Renal cortex interstitium (tissue), 15 donors: ENCODE measurements at places on chromosomes 11 and 22. TPM values are rescaled to one million over a fixed set of nuclear protein-coding genes. Genes with fewer than 3 reads are reported as not detected.

DNA sequence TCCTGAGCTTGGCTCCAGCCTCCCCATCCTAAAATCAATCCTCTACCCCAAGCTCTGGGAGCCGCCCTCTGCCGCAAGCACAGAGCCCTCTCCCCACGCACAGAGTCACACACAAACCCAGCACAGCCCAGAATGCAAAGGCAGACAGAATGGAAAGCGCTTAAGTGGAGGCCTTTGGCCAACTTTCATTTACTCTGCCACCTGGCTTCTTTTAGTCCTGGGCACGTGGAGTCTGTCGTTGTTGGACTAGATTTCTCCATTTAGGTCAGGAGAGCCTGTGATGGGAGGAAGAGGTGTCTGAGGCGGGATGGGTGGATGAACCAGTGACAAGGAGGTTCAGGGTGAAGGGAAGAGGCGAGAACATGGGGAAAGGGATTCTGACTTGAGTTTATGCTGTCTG lies 191.7 kb downstream of the DSCAML1 start:
- no peak for DNase-seq

DNA sequence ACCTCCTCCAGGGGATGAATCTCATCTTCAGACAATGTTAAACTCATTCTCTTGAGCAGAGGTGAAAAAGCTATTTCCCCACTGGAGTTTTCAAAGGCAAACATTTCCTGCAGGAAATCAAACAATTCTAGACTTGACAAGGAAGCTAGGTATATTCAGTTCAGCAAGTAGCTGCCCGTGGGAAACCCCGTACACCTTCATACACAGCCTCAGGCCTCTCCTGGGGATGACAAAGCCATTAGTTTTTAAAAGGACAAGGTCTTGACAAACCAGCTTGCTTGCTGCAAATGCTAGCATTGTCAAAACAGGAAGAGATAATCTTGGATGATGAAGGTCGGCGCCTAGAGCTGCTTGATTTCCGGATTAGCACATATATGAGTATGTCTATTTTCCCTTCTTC lies 1630.8 kb upstream of the TENM4 start:
- no peak for DNase-seq

GRCh38 chr11:124801636-124802312 lies 1.6 kb upstream of the MSANTD2 start:
- no peak for DNase-seq

- DNase-seq: peak; percentile 16
Observed at GRCh38 chr11:74570266-74571061, 21.9 kb upstream of the POLD3 start.

DNA sequence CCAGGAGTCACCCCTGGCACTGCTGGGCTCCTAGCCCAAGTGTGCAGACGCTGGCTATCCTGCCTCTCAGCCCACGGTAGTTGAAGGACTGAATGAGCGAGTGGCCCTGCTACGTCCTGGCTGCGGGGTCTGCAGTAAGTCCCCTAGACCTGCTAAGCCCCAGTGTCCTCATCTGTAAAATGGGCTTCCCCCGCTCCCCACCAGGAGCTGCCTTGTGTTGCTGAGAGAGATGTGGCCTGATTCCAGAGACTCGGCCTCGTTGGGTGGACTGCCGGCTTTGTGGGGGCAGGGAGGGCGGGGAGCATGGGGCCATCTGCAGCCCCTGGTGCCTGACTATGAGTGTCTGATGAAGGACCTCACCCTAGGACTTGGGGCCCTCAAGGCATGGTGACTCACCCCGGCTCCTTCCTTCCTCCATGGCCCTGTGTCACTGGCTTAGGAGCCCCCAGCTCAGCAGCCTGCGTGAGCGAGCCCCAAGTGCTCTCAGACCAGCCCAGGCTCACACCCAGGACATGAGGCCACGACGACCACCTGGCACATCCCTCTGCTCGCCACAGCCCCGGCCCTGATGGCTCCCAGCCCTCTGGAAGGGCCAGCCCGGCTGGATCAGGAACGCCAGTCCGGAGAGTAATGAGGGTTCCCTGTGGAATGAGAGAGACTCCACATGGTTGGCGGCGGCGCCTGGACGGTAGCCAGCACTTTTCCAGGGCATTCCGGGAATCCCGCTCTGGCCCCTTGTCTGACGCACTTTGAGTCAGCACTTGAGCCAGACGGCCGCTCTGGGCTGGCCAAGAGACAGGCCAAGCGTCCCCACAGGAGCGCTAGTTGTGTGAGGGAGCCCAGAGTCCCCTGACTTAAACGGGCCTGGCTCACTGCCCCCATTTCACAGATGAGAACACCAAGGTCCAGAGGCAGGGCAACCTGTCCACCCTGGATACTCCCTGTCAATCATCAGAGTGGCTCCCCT lies 50.5 kb upstream of the SHISAL1 start:
- DNase-seq: no peak

- DNase-seq: no peak
Observed at GRCh38 chr11:38226684-38227083, 1628.6 kb upstream of the RAG2 start.

DNA sequence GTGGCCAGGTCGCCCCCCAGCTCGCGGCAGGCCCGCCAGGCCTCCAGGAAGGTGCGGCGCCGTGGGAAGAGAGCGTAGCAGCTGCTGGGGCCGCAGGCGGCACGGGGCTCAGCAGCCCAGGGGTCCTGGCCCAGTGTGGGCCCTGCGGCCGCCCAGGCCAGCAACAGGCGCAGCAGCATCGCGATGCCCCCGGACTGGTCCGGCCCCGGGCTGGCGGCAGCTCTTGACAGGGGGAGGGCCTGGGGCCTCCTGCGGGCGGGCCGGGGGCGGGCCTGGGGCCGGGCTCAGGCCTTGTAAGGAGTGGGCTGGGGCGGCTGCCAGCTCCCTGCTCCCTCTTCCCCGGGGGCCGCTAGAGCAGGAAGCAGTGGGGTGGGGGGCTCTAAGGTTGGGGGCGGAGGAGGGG lies at the start of gene CD248:
Gene CD248, minus strand, starts transcription at position 196 of the 403 bp plus-strand sequence. Its CDS starts 17 bp downstream, at position 179.
- DNase-seq: no peak

DNA sequence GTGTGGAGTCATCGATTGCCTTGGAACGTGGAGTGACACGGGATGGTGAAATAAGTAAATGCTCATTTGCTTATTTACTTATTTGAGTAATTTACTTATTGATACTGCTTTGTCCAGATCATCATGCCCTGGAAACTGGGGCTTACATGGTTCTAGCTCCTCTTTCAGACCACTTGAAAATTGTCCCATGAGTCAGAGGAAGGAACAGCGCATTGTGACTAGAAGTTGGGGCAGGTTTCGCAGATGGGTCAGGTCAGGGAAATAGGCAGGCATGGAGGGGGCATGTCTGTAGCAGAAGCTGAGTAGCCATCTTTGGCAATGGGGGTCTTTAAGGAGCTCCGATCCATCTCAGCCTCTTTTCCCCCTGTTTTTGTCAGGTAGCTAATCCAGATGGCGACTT lies 104.2 kb upstream of the SORL1-AS1 start:
- no peak for DNase-seq

DNA sequence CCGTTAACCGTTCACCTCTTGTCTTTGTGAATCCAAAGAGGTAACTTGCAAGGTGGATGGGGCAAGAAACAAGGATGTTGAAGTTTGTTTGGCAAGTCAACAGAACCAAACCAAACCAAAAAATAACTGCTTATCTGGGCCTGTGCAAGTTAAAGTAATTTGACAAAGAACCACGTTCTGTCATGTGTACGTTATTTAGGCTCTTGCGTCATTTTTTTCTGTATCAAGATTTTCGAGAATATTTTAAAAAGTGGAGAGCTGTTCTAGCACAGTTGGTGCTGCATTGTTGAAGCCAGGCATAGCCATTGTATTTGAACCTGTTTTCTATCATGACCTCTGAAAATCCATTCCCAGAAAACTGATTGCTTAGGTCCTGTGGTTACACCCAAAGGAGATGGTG lies 55.1 kb downstream of the PARVA start:
- no peak for DNase-seq

- DNase-seq: no peak
Observed at GRCh38 chr22:37068859-37069258, 17.3 kb downstream of the KCTD17 start.

DNA sequence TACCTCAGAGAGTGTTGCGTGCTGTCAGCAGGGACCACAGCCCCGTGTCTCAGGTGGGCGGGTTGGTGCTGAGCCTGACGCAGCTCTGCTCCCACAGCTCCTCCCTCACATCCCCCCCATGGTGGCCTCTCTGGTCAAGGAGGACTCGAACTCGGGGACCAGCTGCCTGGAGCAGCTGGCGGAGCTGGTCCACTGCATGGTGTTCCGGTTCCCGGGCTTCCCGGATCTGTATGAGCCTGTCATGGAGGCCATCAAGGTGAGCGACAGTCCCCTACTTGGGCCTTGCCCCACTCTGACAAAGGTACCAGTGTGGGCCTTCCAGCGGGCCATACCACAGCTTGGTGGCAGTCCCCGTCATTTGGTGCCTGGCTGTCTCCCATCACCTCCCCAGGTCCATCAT lies 11.8 kb downstream of the USP35 start:
- no peak for DNase-seq

DNA sequence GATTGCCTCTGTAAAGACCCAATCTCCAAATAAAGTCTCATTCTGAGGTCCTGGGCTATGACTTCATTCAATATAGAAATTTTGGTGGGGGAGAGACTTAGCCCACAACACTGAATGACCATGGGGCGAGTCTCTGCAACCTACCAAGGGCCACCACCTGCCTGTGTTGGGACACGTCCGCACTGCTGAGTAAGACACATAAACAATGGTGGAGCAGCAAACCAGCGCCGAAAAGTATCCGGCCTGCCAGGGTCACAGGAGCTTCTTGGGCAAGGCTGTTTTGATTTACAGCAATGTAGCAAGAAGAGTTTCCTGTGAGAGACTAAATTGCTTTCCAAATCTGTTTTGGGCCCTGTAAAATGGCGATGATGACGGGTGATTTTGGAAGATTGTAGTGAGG lies 122.3 kb downstream of the SHANK2 start:
- no peak for DNase-seq

DNA sequence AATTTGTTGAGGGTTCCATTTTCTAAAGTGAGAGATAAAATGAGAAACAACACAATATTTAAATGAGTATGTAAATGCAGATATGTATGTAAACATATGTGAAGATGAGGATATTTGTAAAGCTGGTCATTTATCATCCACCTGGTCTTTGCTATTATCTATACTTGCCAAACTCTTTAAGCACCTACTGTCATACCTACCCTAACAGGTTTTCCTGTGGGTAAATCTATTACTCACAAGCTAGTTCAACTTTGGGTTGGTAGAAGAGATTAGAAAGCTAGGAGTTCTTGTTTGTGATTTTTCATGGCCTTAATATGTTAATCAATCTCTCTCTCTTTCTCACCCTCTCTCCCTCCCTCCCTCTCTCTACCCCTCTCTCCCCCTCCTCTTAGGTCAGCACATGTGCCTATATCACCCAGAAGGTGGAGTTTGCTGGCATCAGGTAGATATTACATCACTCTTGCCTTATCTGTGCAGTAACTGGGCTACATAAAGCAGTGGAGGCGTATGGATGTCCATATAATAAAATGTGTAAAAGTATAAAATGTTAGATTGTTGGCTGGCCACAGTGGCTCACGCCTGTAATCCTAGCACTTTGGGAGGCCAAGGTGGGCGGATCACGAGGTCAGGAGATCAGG lies 14.7 kb downstream of the DEPDC5 start:
- DNase-seq: no peak

DNA sequence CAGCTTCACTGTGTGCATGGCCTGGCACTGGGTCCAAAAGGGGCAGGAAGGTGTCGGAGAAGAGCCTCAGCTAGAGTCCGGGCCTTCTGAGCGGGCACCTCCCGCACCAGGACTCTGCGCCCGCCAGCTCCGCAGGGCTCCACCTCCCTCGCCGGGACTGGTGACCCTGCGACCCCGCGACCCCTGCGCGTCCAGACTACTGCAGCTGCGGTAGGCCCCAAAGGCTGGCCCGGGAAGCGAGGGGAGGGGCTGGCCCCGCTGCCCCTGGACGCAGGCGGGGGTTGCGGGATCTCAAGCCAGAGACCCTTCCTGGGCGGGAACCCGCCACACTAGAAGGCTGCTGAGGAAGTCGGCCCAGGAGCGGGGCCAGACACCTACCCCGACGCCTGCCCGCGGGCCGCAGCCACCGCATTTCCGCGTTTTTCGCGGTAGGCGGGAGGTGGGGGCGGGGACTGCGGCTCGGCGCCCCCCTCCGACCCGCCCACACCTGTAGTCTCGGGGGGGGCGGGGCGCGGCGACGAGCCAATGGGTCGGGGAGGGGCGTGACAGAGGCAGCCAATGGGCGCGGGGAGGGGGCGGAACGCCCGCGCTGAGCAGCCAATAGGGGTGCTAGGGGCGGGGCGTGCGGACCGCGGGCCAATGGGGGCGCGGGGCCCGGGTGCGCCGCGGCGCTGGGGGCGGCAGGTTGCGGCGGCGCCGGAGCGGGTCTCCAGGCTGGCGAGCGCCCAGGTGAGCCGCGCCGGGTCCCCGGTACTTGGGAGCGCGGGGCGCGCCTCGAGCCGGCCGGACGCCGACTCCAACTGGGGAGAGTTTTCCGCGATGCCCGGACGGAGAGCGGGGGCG lies at the start of the genes LMNTD2 and RASSF7:
Gene LMNTD2, minus strand, starts transcription at position 434 of the 843 bp plus-strand sequence. Its CDS starts 22 bp downstream, at position 412.
Gene RASSF7, plus strand, starts transcription at position 666 of the 843 bp plus-strand sequence. CDS start 799 bp downstream, outside the sequence.
- peak; percentile 88 for DNase-seq

DNA sequence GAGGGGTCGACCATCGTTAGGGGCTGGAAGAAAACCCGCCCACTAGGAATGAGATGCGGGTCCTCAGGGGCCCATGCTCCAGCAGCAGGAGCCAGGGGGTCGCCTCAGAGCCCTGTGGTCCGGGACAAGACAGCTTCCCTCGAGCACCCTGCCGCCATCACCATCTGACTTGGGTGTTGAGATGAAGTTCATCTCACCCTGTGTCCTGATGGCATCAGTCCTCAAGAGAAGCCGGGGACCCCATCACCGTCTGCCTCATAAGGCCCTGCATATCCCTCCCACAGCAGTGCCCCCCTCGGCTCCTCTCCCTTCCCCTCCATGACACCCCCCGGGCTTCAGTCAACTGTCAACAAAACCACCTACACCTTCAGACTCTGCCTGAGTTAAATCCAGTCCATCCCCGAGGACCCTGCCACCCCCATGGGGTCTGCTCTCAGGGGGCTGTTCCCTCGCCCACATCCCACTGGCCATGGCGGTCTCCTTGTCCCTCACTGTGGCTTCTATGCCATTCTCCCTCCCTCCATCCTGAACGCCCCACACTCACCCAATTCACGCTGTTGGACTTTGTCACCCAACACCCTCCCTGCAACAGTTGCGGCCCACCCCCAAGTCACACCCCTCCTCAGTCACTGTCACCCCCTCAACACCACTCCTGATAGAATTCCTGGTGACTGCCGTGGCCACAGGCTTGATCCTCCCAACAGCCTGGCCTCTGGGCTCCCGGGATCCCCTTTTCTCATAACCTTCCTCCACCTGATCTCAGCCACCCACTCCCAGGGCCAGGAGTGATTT lies 87.7 kb upstream of the RTL6 start:
- no peak for DNase-seq

Gene CCDC87
- 0.35 TPM for polyA plus RNA-seq

Gene APOL4
- polyA plus RNA-seq: 10.7 TPM

Gene TSSK2
- polyA plus RNA-seq: not detected

Gene HEPN1
- polyA plus RNA-seq: 1.1 TPM

Gene MYO7A
- 2.7 TPM for polyA plus RNA-seq

Gene SIK2
- polyA plus RNA-seq: 20.5 TPM

Gene PHLDB1
- 118 TPM for polyA plus RNA-seq

Gene POU2AF2
- polyA plus RNA-seq: not detected

Gene OR5P2
- polyA plus RNA-seq: not detected

Gene F2
- polyA plus RNA-seq: 0.27 TPM
